ENCODE measurements at places on chromosomes 6 and 20. TPM values are rescaled to one million over a fixed set of nuclear protein-coding genes. Genes with fewer than 3 reads are reported as not detected.

The LCA5 gene
- 5.6 TPM for total RNA-seq

The OR12D3 gene
- total RNA-seq, result not detected

The ARMC12 gene
- 0.50 TPM for total RNA-seq

The MMP24 gene
- total RNA-seq, result 0.17 TPM

The ACOT8 gene
- 35.2 TPM for total RNA-seq

The C6orf52 gene
- 0.26 TPM for total RNA-seq

The OLIG3 gene
- total RNA-seq, result not detected

The CALHM5 gene
- 4.4 TPM for total RNA-seq

The RIPPLY2 gene
- total RNA-seq, result not detected

The CST5 gene
- not detected for total RNA-seq

The CST7 gene
- total RNA-seq, result not detected

The BPI gene
- not detected for total RNA-seq

The TGM3 gene
- total RNA-seq, result not detected

The TENT5A gene
- total RNA-seq, result 24.9 TPM

The GPANK1 gene
- 17.2 TPM for total RNA-seq

The ARMH2 gene
- total RNA-seq, result not detected

The EBF4 gene
- 0.99 TPM for total RNA-seq

The ZBTB22 gene
- total RNA-seq, result 31.2 TPM

The GTSF1L gene
- not detected for total RNA-seq

The TNNC2 gene
- total RNA-seq, result 1.3 TPM

The RFX6 gene
- not detected for total RNA-seq

The GLP1R gene
- not detected for total RNA-seq

The TAF8 gene
- total RNA-seq, result 13.9 TPM

The CFAP61 gene
- 0.26 TPM for total RNA-seq

The ASIP gene
- not detected for total RNA-seq

The TRIM10 gene
- total RNA-seq, result not detected

The ADAT2 gene
- 4.1 TPM for total RNA-seq

The TBX18 gene
- 0.77 TPM for total RNA-seq

The ECT2L gene
- total RNA-seq, result 0.17 TPM

The RGS17 gene
- 5.9 TPM for total RNA-seq

The TUBE1 gene
- total RNA-seq, result 48.6 TPM

The FAM83C gene
- total RNA-seq, result not detected

The AKAP12 gene
- 65.5 TPM for total RNA-seq

The RHAG gene
- not detected for total RNA-seq
